Activated CD8-positive, alpha-beta memory T cell treated with anti-CD3 and anti-CD28 coated beads, Interleukin-2, amount 10 ng/mL, durations not matched to agents 7 days and 5 days (primary cell): ENCODE measurements at places on chromosomes 2 and 18.

GRCh38 chr2:226220511-226220910 is 579.1 kb downstream of the IRS1 start:
- H3K27me3 ChIP-seq = no peaks in the 10 kb centered on the region
- no peak overlapping the region for H3K4me3 ChIP-seq
- H3K4me1 ChIP-seq = no peaks in the 10 kb centered on the region
- H3K27ac ChIP-seq = no peak overlapping the region
- DNase-seq = no peak
- H3K36me3 ChIP-seq = no peaks in the 10 kb centered on the region

- H3K4me1 ChIP-seq = peaks cover 8% of the 10 kb centered on the region
- no peak overlapping the region for H3K4me3 ChIP-seq
- DNase-seq = no peak
- H3K27me3 ChIP-seq = peaks cover 18% of the 10 kb centered on the region
These were observed 14.3 kb downstream of the IGFBP5 start for GRCh38 chr2:216680951-216681629.

- H3K27ac ChIP-seq = no peak overlapping the region
- peaks cover 40% of the 10 kb centered on the region for H3K27me3 ChIP-seq
- no peak for DNase-seq
These were observed 184.2 kb downstream of the TMEM247 start for GRCh38 chr2:46663614-46664013.

GRCh38 chr2:196258407-196258806 is 87.0 kb upstream of the STK17B start:
- peaks cover 65% of the 10 kb centered on the region for H3K4me1 ChIP-seq
- no peak overlapping the region for H3K4me3 ChIP-seq
- DNase-seq = no peak
- H3K27ac ChIP-seq = no peak overlapping the region
- H3K36me3 ChIP-seq = peaks cover 11% of the 10 kb centered on the region

GRCh38 chr2:28613633-28614501 is 118.0 kb downstream of the PLB1 start:
- H3K36me3 ChIP-seq = peaks cover 4% of the 10 kb centered on the region
- H3K4me3 ChIP-seq = no peak overlapping the region
- peak; percentile 66 for DNase-seq
- H3K27ac ChIP-seq = no peak overlapping the region

DNA sequence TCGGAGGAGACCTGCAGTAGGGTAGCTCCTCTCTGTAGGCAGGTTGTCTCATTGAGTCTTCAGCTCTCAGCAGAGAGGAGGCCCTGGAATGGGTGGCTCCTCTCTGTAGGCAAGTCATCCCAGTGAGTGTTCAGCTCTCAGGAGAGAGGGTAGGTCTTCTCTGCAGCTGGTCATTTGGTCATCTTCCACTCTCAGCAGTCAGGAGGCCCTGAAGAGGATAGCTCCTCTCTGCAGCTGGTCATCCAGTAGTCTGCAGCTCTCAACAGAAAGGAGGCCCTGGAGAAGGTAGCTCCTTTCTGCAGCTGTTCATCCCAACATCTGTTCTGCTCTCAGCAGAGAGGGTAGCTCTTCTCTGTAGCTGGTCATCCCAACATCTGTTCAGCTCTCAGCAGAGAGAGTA is 26.0 kb upstream of the RUFY4 start:
- H3K36me3 ChIP-seq = peaks cover 27% of the 10 kb centered on the region
- no peak overlapping the region for H3K4me3 ChIP-seq
- peaks cover 4% of the 10 kb centered on the region for H3K27me3 ChIP-seq
- H3K27ac ChIP-seq = no peak overlapping the region
- peaks cover 26% of the 10 kb centered on the region for H3K4me1 ChIP-seq
- no peak for DNase-seq

- H3K4me1 ChIP-seq = no peaks in the 10 kb centered on the region
- no peak overlapping the region for H3K4me3 ChIP-seq
- H3K27me3 ChIP-seq = peaks cover 4% of the 10 kb centered on the region
- no peaks in the 10 kb centered on the region for H3K36me3 ChIP-seq
These were observed 132.6 kb downstream of the VWC2L start for GRCh38 chr2:214543386-214543955.

- peaks cover 6% of the 10 kb centered on the region for H3K4me1 ChIP-seq
- H3K4me3 ChIP-seq = no peak overlapping the region
- H3K27me3 ChIP-seq = peaks cover 14% of the 10 kb centered on the region
- H3K36me3 ChIP-seq = no peaks in the 10 kb centered on the region
These were observed 19.7 kb upstream of the TNFAIP6 start for GRCh38 chr2:151337643-151338042.

GRCh38 chr18:37864122-37864521 is 298.5 kb upstream of the CELF4 start:
- no peak for DNase-seq
- no peak overlapping the region for H3K27ac ChIP-seq
- H3K4me1 ChIP-seq = no peaks in the 10 kb centered on the region

- H3K36me3 ChIP-seq = no peaks in the 10 kb centered on the region
- H3K4me1 ChIP-seq = peaks cover 9% of the 10 kb centered on the region
- no peak overlapping the region for H3K27ac ChIP-seq
- H3K4me3 ChIP-seq = no peak overlapping the region
These were observed 3.6 kb downstream of the LDLRAD4 start for GRCh38 chr18:13221869-13222855.

DNA sequence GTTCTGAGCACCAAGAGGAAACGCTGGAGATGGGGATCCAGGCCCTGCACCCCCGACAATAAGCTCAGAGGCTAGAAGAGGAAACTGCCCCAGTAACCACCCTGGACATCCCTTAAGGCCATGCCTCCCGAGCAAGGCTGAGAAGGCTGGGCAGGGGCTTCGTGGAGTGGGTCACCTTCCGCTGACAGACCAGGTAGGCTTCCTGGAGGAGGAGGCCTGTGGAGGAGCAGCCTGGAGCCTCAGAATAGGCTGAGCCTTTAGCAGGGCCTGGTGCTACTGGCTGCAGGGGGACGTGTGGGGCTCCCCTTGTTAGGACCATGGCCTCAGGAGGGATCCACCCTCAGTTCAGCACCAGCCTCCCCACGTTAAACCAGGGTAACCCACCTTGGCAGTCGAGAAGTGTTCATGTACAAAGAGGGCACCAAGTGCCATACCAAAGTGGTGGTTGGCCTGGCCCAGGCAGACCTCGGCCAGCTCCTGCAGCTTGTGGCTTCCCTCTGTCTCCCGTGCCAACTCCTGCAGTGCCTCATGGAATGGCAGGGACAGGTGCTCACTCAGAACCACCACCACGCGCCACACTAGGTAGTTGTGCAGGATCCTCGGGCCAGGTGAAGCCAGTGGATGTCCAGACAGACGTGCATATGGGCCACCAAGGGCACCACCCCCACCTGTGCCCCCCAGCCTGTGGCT is 28.5 kb upstream of the ALPP start:
- H3K4me3 ChIP-seq = no peak overlapping the region
- peaks cover 42% of the 10 kb centered on the region for H3K27me3 ChIP-seq
- no peak overlapping the region for H3K27ac ChIP-seq
- DNase-seq = no peak
- no peaks in the 10 kb centered on the region for H3K36me3 ChIP-seq
- H3K4me1 ChIP-seq = peaks cover 3% of the 10 kb centered on the region

DNA sequence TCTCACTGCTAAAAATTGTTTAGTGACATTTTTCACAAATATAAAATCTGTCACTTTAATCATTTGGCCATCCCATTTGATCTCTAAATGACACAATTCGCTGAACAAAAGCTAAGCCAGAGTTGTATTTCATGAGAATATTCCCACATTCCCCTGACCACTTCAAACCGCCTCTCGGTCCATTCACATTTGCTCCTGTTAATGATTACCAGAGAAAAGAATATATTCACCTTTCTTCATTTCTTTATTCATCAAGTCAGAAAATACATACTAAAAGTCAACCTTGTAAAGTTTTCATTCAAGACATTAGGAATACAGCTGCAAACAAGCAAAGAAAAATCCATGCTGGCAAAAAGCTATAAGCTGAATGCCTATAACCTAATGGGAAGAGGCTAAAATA is 225.5 kb downstream of the DOK6 start:
- H3K4me1 ChIP-seq = no peaks in the 10 kb centered on the region
- no peak for DNase-seq
- no peaks in the 10 kb centered on the region for H3K36me3 ChIP-seq
- H3K27me3 ChIP-seq = peaks cover 9% of the 10 kb centered on the region
- H3K4me3 ChIP-seq = no peak overlapping the region

DNA sequence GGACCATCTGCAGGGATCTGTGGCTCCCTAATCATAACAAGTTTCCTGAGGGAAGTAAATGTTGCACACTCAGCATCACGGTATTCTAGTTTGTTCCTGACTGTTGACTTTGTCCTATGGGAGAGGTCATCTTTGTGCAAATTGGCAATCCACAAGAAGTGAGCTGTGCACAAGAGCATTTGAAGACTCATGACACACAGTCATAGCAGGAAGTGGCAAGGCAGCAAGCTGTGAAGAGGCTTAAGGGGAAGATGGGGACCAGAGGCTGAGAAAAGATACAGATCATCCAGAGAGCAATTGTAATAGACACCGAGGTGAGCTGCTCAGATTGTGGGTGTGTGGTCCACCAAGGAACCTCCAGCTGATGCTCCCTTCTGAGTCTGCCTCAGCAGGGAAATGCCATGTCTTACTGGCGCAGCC is 2.7 kb downstream of the TNP1 start:
- no peak overlapping the region for H3K4me3 ChIP-seq
- H3K36me3 ChIP-seq = no peaks in the 10 kb centered on the region
- H3K4me1 ChIP-seq = peaks cover 28% of the 10 kb centered on the region
- DNase-seq = peak; percentile 66
- peak overlapping the region; percentile 17 for H3K27ac ChIP-seq

DNA sequence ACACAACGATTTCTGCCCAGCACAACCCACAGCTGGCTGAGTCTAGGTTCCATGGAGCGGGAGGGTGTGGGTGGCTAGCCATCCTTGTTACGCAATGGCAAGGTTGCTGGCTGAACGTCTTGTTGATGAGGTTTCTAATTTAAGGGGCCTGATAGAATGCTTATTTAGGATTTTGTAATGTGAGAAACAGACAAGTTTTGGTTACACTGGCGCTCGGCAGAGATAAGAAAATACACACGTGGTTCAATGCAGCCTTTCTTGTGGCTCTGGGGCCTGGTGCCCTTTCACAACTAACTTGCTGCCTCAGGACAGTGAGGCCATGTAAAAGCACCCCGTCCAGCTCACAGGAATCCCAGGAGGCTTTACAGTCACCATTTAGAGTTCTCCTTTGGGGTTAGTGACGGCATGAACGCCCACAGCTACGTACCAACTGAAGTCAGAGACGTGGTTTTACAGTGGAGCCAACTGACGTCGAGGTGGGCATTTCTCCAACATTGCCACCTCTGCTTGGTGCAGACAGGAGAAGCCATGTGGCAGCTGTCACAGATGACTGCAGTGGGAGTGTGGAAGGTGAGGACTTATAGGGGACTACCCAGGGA is 29.7 kb upstream of the PIEZO2 start:
- H3K27me3 ChIP-seq = no peaks in the 10 kb centered on the region
- no peak overlapping the region for H3K4me3 ChIP-seq
- H3K27ac ChIP-seq = no peak overlapping the region
- no peaks in the 10 kb centered on the region for H3K36me3 ChIP-seq

DNA sequence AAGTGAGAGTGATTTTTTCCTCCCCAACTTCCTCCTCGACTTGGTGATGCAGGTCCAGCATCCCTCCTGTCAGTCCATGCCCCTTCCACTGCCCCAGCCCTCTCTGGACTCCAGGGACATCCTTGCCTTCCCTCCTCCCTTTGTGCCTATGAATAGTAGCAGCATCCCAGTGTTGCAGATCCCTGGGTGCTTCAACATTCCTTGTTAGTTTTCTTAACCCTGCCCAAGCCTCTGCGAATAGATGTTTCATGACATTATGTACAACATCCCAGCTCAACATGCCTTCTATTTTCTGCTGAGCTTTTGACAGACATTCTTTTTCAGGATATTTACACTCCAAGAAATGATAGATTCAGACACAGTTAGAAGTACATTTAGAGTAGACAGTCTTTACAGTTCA is 35.3 kb upstream of the CCDC150 start:
- no peak overlapping the region for H3K27ac ChIP-seq
- no peak for DNase-seq
- no peaks in the 10 kb centered on the region for H3K36me3 ChIP-seq
- H3K4me1 ChIP-seq = peaks cover 2% of the 10 kb centered on the region
- H3K4me3 ChIP-seq = no peak overlapping the region
- H3K27me3 ChIP-seq = peaks cover 34% of the 10 kb centered on the region

GRCh38 chr18:3493501-3494244 is 43.7 kb downstream of the TGIF1 start:
- no peaks in the 10 kb centered on the region for H3K36me3 ChIP-seq
- H3K27ac ChIP-seq = no peak overlapping the region
- peaks cover 5% of the 10 kb centered on the region for H3K4me1 ChIP-seq

DNA sequence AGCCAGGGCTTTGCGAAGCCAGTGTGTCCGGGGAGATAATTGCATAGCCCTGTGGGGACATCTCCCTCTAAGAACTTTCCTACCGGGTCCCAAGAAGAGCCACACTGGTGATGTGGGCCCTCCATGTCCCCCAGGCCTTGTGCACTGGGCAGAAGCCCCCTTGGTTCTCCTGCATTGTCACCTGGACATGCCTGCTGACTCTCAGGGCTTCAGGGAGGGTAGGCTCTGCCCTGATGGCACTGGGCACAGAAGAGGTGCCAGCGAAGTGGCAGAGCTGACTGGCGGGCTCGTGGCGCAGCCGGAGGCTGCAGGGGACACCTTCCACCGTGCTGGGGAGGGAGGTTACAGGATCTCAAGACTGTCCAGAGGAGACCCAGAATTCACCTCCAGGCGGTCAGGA is 28.3 kb downstream of the GLI2 start:
- no peak for DNase-seq
- H3K36me3 ChIP-seq = no peaks in the 10 kb centered on the region
- no peak overlapping the region for H3K27ac ChIP-seq
- H3K27me3 ChIP-seq = no peaks in the 10 kb centered on the region
- no peaks in the 10 kb centered on the region for H3K4me1 ChIP-seq
- no peak overlapping the region for H3K4me3 ChIP-seq

DNA sequence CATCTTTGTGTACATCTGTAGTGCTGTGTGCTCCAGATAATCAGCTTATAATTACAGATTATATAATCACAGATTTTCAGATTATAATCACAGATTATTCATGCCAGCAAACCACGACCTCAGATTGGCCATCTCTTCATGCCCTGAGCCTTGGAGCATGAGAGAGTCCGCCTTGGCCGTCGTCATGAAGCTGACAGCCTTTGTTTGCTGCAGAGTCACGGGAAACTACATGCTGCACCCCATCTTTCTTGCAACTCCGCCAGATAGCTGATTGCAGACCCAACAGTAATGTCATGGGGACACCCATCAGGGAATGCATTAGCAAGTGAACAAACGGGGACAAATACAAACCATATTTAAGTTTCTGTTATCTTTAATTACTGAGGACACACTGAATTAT is 7.3 kb downstream of the TMEM178A start:
- H3K36me3 ChIP-seq = no peaks in the 10 kb centered on the region
- H3K4me1 ChIP-seq = no peaks in the 10 kb centered on the region
- peaks cover 62% of the 10 kb centered on the region for H3K27me3 ChIP-seq
- H3K27ac ChIP-seq = no peak overlapping the region
- no peak overlapping the region for H3K4me3 ChIP-seq
